Fibroblast of skin of left biceps (primary cell): ENCODE measurements at places on chromosomes 11 and 22.
A peak's percentile ranks its signal among the peaks of the same experiment; 100 is the strongest.

- no peak for DNase-seq
Measured at GRCh38 chr11:68498321-68498720, 37.8 kb downstream of the PPP6R3 start.

GRCh38 chr11:110089617-110090282 is 3.4 kb upstream of the ZC3H12C start:
- DNase-seq: no peak

- DNase-seq: no peak
Measured at GRCh38 chr11:6941970-6942369, 15.7 kb downstream of the ZNF215 start.

DNA sequence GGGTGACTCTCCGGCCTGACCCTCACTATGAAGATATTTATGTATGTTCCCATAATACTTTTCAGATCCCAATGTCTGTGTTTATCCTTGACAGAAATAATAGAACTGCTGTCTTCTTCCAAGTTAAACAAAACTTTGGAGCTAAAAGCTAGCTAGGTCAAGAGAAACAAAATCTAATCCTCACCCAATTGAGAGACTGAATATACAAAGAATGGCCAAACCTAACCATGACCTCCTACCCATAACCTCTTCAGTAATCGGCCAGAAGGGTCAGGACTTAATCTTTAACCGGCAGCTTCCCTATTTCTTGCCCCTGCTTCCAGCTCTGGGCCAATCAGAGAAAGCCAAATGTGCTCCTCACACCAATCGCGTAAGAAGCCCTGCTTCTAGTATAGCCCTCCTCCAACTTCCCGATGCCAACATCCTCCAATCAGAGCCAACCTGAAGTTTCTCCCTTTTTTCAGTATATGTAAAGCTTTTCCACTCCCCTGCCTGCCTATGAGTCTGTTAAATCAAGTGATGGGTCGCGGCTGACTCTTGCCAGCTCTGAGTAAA is 1.7 kb upstream of the DDX6 start:
- DNase-seq: peak; percentile 71

DNA sequence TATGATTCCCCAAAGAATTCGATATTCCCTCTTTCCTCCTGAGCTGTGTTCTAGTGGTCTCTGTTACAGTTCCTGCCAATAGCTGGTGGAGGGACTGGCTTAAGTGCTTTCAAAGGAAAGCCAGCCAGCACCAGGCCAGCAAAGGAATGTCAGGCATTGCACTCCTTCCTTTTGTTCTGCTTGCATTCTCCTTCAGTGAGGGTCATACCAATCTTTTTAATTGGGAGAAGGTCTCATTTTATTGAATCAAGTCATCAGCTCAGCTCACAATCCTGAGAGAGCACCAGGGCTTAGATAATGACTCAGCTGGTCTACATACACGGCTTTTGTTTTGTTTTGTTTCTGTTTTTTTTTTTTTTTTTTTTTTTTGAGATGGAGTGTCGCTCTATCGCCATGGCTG is 222.9 kb downstream of the NAV2 start:
- DNase-seq: peak; percentile 58

- no peak for DNase-seq
Measured at GRCh38 chr11:30873924-30874610, 287.9 kb upstream of the MPPED2 start.

DNA sequence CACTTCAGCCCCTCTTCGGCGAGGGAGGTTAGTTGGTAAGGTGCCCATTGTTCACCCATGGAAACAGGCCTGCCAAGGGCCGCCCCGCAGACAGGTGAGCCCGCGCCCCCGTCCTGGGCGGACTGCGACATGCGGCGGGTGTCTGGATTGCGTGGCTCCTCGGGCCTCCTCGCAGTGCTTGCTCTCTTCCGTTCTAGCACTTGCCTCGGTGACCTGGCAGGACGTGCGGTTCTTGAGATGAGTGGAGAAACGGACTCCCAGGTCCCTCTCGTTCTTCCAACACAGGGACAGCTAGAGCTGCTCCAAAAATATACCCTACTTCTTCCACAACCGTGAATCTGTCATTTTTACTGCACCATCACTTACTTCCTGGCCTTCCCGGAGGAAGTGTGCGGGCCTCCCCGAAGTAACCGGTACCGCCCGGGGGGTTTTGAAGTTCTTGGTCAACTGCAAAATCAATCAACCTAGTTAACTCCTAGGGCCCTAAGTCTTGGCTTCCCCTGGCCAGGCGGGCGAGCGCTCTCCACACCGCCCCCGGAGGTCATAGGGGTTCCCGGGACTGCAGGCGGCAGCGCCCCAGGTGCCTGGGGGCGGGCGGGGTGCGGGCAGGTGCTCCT is 745 bp upstream of the ZBTB44 start:
- no peak for DNase-seq
